DMS153 (cell line): ENCODE measurements at places on chromosomes 7 and 10.

DNA sequence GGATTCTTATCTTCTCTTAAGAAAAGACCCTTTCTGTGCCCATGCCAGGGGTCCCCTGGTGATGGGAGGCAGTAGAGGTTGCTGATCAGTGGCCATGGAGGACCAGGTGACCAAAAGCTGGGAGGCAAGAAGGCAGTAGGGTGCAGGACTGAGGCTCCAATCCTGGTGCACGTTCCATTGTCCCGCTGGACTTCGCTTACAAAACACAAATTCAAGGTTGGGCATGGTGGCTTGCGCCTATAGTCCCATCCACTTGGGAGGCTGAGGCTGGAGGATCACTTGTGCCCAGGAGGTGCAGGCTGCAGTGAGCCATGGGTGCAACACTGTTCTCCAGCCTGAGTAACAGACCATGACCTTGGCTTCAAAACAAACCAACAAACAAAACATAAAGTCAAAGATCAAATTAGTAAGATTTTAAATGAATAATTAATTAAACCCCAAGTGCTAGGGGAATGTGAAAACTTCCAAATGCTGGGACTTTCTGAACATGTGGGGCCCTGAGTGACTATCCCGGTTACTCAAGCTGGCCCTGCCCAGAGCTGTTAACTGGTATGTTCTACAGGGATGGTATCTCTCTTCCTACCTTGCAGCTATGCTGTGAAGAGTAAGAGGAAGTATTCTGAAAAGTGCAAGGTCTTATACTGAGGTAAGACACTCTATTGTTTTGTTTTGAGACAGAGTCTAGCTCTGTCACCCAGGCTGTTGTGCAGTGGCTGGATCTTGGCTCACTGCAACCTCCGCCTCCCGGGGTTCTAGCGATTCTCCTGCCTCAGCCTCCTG, 97.6 kb downstream of the LYZL2 start:
- no peak for DNase-seq

DNA sequence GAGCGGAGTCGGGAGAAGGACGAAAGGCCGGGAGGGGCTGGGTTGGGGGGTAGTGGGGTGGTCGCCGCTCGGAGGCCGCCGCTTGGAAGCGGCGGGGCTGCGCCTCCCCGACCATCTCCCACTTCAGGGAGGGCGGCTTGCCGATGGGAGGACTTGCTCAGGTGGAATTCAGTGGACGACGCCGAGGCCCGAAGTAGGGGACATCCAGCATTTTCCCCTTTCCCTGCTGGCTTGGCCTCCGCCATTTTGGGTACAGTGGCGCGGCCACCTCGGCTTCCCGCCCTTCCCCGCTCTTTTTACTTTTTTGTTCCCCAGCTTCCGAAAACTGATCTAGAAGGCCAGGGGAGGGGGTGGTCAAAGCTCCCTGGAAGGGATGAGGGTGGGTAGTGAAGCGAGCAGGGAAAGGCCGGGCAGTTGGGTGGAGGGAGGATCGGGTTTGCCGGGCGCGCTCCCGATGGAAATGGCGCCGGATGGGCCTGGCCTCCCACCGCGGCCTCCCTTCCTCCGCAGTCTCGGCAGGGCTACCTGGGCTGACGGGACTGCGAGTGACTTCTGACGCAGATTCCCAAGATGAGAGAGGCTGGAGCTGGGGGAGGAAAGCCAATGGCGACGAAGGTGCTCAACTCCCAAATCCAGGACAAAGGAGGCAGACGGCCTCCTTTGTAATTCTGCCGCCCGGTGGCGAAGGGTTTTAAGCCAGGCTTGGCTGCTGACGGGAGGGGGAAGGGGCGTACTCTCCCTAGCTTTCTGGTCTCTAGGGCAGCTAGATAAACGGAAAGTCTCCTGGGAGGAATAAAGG, at the start of gene PBLD:
TSS of gene PBLD (minus strand) at position 670 of the 799 bp plus-strand sequence. CDS start 26,084 bp downstream, outside the sequence.
- DNase-seq: peak; percentile 75

GRCh38 chr10:127123626-127124025, 72.8 kb downstream of the INSYN2A start:
- DNase-seq: no peak

GRCh38 chr10:79468015-79468560, 22.7 kb upstream of the ZCCHC24 start:
- DNase-seq: no peak

DNA sequence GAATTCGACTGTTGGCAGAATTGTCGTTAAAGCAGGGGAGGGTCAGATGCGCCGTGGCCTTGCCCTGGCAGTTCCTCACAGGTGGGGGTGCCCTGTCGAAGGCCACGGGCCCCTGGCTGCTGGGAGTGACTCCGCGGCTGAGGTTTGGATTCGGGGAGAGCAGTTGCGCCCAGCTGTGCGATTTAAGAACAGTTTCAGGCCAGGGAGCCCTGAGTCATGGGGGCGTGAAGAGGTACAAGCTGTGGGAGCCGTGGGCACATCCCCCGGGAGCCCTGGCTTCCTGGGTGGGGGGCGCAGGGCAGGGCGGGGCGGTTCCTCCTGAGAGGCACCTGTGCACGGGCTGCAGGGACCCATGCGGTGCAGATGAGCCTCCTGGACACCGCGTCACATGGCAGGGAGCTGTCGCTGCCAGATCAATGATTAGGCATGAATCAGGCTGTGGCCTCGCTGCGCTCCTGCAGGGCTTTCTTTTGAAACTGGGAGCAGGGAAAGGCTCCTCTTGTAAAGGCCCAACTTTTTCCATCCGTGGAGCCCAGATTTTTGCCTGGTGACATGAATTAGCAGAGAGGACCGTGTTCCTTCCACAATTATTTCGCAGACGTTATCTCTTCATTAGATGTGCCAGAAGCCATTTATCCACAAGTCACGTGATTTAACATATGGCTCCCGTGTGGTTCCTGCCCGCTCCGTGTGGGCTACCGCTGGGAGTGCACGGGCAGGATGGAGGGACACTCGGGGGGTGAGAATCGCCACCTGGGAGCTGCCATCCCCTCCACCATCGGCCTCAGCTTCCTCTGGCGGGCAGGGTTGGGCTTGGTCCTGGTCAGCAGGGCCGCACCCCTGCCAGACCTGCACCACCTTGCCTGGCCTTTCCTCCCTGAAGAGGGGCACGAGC, 918 bp downstream of the PWWP2B start:
- DNase-seq: no peak
